ENCODE measurements at places on chromosomes 3 and 15. TPM values are rescaled to one million over a fixed set of nuclear protein-coding genes. Genes with fewer than 3 reads are reported as not detected.

DNA sequence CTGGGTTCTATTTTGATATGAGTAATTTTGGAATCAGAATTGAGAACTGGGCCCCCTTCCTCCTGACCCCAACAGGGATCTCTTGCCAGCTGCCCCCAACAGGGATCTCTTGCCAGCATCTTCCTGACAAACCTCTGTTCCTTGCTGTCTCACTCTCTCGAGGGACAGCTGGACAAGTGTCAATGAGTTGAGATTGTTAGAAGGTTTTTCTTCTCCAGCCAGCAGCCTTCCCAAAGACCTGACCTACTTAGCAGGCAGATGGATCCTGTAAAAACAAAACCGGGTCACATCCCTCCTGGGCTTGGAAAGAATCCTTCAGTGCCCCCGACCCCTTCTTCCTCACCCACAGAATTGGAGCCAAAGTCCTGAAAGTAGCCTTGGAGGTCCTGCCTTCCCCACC lies 21.6 kb downstream of the LIMD1 start:
- ATAC-seq = no peak

SLC22A13 gene
- 0.16 TPM for total RNA-seq

PLA1A gene
- 1.6 TPM for total RNA-seq

DNA sequence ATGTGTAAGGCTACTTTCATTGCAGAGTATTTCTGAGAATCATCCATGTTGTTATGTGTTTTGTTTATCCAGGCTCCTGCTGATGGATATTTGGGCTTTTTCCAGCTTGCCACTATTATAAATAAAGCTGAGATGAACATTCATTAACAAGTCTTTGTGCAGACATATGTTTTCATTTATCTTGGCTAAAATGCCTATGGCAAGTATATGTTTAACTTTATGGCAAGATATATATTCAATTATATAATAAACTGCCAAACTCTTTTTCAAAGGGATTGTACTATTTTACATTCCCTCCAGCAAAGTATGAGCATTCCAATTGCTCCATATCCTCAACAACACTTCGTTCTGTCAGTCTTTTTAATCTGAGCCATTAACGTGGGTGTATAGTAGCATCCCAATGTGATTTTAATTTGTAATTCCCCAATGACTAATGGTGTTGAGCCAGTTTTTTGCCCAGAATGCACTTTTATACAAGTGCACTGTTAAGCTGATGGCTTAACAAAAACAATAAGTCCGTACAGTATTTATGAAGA lies 452.4 kb downstream of the SHQ1 start:
- ATAC-seq = no peak

DNA sequence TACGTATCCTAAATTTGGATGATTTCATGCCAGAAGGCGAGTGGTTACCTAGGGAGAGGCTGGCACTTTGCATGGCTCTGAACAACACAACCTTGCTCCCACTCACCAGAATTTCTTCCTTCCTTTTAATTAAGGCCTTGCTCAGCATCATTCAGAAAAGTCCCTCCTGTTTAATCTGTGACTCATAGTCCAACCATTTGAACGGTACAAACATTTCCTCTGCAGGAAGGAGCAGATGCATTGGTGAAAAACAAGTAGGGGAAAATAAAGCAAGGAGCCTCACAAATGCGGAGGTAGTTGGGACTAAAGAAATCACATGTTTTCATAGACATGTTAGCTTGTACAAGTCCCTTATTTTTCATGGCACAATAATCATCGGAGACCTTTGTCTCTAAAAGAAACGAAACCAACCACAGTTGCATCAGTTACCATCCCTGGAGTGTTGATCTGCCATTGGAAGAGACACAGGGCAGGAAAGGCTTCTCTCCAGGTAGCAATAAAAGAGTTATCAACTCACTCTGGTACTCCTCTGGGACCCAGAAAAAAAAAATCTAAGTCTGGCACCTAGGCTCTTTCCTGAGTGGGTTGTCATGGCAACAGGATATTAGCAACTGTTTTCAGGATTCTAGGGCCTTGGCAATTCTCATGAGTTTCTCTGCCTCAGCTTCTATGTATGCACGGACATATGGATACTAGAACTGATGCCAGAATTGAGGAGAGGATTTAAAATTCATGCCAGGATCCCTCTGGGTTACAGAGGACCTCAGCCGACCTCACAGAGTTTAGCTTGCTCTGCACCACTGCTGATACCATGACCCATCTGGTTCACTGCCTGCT lies 255.4 kb upstream of the ARPP21 start:
- no peak for ATAC-seq

- ATAC-seq = no peak
Observed at GRCh38 chr3:172056416-172056815, 17.0 kb downstream of the FNDC3B start.

DNA sequence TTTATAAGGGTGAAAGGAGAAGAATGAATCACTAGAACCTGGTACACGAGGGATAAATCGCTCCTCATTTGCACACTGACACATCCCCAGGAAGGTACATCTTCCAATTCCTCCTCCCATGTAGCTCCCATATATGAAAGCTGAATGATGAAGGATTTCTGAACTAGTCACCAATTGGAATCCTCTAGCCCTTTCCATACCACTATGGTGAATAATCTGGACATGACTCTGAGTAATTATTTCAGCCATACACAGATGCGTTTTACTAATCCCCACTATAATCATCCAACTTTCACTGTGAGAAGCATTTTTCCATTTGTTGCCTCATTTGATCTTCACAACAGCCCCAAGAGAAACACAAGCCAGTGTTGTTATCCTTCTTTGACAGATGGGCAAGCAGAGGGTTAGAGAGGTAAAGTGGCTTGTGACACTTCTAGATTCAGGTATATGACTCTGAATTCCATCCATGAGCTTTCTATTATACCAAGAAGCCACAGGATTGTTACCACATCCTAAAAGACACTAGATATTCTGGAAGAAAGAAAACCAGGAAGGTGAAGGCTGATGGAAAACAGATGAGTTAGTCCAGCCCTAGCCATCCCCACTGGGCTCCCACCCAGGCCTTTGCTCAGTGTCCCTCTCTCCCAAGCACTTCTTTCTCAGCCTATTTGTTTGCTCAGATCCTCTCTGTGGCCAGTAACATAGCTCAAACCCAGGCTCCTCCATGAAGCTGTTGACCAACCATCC lies 22.2 kb upstream of the BCL6 start:
- no peak for ATAC-seq

DNA sequence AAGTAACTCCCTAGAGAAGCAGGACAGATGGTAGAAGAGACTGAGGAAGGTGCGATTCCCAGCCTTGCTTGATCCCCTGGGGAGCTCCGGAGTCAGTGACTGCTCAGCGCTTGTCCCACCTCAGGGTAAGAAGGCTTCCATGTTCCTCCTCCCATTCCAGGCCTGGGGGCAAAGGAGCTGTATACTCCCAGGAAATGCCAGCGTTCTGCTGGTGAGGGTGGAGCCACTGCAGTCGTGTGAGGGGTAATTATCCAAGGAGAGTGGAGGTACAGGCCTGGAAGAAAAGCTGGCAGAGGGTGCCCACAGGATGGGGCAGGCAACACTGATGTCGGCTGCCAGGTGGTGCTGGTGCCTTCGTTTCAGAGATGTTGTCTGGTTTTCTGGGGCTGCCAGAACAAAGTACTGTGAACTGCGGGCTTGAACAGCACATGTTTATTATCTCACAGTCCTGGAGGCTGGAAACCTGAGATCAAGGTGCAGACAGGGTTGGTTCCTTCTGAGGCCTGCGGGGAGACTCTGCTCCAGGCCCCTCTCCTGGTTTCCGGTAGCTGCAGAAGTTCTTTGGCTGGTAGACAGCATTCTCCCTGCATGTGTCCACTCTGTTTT lies 12.1 kb upstream of the APBA2 start:
- no peak for ATAC-seq

- ATAC-seq = no peak
Observed at GRCh38 chr3:43969944-43970343, 271.7 kb upstream of the TOPAZ1 start.

GRCh38 chr15:91968610-91969009 lies 115.1 kb downstream of the SLCO3A1 start:
- ATAC-seq = no peak

- no peak for ATAC-seq
Observed at GRCh38 chr3:18245721-18246120, 179.4 kb downstream of the SATB1 start.

DNA sequence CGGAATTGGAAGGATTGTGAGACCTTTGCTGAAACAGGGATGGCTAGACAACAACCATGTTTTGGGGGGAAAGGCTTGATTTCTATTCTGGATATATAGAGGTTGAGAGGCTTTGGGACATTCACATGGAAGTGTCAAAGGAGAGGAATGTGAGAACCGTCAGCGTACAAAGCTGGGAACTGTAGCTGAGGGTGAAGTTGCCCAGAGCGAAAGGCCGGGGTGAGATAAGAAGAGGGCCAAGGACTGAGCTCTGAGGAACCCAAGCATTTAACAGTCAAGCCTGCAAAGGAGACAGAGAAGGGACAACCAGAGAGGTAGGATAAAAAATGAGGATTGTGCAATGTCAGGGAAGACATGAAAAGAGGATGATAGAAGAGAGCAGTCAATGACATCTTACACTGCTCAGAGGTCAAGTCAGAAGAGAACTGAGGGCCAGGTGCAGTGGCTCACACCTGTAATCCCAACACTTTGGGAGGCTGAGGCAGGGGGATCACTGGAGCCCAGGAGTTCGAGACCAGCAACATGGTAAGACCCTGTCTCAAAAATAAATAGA lies 41.5 kb upstream of the RAF1 start:
- ATAC-seq = no peak

ANO10 gene
- 22.9 TPM for total RNA-seq

All from gastroesophageal sphincter (tissue), 4 donors.